ENCODE measurements at places on chromosomes 3 and 15.
A peak's percentile ranks its signal among the peaks of the same experiment; 100 is the strongest.

DNA sequence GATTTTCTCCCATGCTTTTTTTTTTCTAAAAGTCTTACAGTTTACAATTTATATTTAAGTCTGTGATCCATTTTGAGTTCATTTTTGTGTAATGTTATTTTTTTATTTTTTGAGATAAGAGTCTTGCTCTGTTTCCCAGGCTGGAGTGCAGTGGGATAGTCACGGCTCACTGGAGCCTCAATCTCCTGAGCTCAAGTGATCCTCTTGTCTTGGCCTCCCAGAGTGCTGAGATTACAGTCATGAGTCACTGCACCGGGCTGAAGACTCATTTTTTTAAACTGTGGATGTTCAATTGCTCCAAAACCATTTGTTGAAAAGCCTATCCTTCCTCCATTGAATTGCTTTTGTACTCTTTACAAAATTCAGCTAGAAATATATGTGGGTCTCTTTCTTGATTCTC is 19.5 kb downstream of the LNP1 start:
- no peak for DNase-seq

DNA sequence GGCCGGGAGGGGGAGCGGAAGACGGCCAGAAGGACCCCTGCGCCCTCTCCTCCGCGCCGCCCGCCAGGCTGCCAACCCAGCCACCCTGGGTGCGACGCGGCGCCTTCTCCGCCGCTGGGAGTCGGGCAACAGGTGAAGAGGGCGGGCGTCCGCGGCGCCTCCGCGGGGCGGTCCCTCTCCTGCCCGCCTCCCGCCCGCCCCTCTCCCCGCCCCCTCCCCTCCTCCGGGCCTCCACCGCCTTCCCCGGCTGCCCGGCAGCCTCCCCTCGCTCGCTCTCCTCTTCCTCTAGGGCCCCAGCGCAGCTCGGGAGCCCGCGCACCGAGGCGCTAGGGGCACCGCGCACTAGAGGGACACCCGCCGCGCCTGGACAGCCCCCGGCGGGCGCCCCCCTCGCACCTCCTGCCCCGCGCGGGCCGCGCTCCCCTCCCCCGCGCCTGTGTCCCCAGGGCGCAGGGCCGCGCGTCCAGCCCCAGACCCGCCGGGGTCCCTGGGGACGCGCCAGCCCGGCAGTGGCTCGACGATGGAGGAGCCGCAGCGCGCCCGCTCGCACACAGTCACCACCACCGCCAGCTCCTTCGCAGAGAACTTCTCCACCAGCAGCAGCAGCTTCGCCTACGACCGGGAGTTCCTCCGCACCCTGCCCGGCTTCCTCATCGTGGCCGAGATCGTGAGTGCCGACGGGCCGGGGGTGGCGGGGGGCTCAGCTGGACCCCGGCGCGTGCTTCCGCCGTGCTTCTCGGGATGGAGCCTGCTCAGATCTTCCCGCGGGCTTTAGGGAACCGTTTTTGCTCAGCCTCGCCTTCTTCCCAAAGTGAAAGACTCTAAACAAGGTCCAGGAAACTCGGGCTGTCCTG is at the start of gene CMTM8:
Gene CMTM8, plus strand, starts transcription at position 228 of the 854 bp plus-strand sequence. Its CDS starts 293 bp downstream, at position 521.
- DNase-seq, result no peak

- DNase-seq, result no peak
Measured at GRCh38 chr3:196082619-196082971, 705 bp upstream of the TFRC start.

DNA sequence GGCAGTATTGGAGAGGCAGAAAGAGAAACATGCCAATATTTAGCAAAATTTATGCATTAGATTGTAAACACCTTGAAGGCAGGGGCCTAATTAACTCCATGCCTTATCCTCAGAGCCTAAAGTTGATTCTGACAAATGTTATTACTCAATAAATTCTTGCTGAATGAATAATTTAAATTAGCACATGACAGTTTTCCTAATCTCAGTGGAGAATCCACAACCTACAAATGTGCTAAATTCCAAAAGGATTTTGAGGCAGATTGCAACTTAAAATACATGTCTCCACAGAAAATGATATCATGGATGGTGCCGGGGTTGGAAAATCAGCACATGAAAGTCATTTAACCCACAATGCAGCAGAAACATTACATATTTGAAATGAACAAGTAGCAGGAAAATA is 41.1 kb upstream of the NANOGP8 start:
- no peak for DNase-seq

GRCh38 chr3:56368846-56369245 is 99.4 kb downstream of the ERC2 start:
- DNase-seq, result no peak

- no peak for DNase-seq
Measured at GRCh38 chr3:55270976-55271375, 216.1 kb downstream of the WNT5A start.

- no peak for DNase-seq
Measured at GRCh38 chr3:17501745-17502144, 240.7 kb downstream of the TBC1D5 start.

DNA sequence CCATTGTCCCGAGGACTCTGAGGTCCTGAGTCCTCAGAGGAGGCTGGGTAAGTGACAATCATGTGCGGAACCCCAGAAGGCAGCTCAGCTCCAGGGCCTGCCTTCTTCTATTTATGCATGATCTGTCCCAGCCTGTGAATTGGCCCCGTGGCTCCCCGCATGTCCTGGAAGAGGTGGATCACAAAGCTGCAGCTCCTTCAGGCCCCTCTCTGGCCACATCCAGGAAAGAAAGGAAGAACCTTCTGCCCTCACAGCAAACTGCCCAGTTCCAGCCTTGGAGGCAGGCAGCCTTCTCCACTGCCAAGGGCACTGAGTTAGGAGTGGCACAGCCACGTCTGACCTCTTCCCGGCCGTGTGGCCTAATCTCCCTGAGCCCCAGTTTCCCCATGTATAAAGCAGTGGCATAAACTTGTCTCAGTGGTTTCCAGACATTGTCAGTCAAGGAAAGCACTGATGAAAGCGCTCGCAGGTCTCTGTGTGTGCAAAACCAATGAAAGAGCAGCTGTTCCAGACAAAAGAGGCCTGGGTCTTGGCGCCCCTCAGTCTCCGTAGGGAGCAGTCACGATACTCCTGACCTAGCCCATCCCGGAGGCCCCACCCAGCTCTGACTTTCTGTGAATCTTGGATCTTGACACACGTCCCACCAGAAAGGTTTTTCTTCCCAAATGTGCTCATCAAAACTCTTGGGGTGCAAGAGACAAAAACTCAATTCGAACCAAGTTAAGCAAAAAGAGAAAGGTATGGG is 497.3 kb downstream of the SHQ1 start:
- DNase-seq, result no peak

DNA sequence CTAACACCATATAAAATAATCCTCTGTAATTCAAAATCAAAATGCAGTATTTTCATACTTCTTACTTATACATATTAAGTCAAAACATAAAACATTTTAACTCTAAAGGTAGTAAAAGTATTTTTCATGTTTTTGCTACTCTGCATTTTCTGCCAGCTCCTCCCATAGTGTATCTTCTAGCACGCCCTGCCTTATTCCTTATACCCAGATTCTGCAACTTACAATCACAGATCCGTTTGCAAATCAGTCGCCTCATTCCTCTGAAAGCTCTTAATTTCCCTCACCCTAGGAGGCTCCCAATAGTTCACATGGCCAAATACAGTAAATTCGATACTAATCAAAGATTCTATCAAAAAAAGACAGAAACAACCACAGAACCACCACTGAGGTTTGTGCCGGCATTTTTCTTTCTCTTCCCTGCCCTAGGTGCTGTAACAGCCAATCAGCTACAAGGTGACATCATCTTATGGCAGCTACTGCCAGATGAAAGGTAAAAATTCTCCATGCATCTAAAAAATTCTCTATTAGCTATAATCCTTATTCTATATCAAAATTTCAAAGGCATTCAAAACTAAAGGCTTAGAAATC is 72.9 kb downstream of the CLASP2 start:
- no peak for DNase-seq

- DNase-seq, result no peak
Measured at GRCh38 chr15:96324192-96324895, 6.2 kb upstream of the NR2F2 start.

DNA sequence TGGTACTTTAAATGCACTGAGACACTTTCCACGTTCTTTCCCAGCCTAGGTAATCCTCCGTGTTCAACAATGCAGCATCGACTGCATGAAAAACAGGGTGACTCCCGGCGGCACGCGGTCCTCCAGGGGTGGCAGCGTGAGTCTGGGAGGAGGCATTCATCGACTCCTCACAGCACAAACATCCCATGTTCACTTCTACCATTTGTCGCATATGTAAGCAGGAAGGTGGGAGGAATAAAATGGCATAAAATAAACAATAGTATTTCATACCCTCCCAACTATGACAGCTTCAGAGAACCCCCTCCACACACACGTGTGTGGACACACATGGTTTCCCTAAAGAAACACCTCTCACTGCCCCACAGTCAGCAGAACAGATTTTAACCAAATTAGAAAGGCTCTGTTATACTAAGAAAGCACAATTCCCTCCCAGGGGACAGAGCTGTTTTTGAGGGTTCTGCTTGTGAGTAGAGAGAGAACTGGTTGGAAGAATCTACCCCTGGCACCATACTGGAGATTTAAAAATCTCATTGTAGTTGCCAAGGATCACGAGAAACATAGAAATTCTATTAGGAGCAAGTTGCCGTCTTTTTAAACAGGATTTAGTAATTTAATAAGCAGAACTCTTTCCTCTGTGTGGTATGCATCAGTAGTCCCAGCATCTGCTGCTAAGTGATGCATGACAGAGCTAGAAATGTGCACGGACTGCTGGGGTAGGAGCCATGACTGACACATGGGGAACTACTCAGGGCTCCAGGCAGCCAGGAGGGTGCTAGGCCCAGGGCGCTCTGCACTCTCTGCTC is 6.0 kb downstream of the FAM43A start:
- no peak for DNase-seq

DNA sequence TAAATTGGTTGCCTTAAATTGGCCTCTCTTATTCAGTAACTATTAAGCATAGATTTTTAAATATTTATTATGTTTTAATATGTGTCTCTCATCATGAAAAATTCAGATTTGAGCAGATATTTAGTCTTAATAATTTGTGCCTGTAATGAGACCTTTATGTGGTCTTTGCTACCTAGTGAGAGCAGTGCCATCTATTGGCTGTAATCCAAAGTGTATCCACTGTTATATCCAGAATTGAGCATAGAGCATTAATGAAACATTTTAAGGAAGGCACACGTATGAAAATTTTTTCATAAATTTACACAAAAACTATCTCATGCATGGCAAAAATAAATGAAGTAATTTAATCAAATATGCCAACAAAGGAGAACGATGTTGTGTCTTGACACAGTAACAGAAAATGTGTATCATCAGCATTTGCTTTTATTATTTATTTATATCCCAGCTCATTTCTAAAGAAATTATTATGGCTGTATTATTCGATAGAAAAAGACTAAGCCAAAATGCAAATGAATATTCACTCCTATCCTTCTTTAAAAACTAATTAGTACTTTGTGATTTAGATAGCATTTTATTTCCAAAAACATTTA is 203.5 kb downstream of the RSRC1 start:
- peak; percentile 39 for DNase-seq

GRCh38 chr3:96510334-96510733 is 304.1 kb upstream of the EPHA6 start:
- DNase-seq, result no peak

- no peak for DNase-seq
Measured at GRCh38 chr15:69525543-69525942, 72.9 kb downstream of the RPLP1 start.

GRCh38 chr3:136626493-136626892 is 125.7 kb downstream of the STAG1 start:
- DNase-seq, result no peak

DNA sequence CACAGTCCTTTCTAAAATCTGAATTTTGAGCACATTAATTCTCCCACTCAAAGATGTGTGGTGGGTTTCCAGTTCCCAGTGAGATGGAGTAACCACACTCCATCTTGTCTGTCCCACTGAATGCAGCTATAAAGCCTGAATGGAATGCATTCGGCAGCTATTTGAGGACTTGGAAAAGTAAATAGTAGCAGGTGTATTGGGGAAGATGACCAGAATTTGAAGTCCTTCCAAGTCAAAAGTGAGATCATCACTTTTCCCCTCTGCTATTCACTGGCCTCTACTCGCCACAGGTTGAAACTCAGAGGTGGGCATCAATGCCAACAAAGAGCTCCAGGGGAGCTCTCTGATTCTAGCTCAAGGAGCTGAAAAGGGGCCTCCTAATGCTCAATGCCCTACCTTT is 8.1 kb upstream of the GNB5 start:
- no peak for DNase-seq

- no peak for DNase-seq
Measured at GRCh38 chr3:11154953-11155325, 646 bp downstream of the HRH1 start.

DNA sequence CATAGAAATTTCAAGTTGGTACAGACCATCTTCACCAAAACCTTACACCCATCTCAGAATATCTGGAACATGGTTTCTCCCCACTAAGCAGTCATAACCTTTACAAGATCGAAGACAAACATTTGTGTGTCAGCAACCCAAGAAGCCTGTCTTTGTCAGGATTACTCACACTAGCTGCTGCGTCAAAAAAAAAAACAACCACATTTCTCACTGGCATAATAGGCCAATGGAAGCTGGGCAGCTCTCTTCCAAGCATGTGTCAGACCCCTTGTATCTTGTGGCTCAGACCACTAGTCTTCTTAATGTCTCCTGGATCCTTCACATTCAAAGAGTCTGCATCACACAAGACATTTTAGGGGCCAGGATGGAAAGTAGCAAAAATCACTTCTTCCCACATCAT is 266.9 kb upstream of the IGF1R start:
- DNase-seq, result no peak

- DNase-seq, result no peak
Measured at GRCh38 chr3:44722103-44722401, 7.4 kb upstream of the ZNF501 start.

DNA sequence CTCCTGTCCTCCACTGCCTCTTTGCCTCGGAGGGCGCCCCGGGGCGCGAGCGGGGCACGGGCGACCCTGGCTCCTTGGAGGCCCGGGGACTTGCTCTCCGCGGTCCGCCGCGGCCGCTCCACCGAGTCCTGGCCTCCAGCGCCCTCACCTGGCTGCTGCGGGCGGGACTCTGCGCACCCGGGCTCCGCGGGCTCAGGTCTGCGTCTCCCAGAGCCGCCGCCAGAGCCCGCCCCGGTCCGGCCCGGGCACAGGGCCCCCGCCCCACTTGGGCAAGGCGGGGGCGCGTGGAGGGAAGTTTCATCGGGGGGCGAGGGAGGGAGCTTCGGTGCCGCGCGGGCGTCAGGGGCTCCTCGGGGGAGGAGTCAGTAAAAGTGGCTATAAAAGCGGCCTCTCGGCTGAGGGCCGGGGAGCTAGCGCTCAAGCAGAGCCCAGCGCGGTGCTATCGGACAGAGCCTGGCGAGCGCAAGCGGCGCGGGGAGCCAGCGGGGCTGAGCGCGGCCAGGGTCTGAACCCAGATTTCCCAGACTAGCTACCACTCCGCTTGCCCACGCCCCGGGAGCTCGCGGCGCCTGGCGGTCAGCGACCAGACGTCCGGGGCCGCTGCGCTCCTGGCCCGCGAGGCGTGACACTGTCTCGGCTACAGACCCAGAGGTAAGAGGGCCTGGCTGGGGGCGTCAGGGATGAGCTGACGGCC is at the start of gene CEMIP:
Gene CEMIP, plus strand, starts transcription at position 407 of the 694 bp plus-strand sequence. CDS start 94,510 bp downstream, outside the sequence.
- DNase-seq, result peak; percentile 33
